Right renal cortex interstitium (tissue), 3 donors: ENCODE measurements at places on chromosomes 1 and 21. TPM values are rescaled to one million over a fixed set of nuclear protein-coding genes. Genes with fewer than 3 reads are reported as not detected.

The ASPM gene
- 21.2 TPM for polyA plus RNA-seq

The FUBP1 gene
- 339 TPM for polyA plus RNA-seq

The TAS1R1 gene
- 0.17 TPM for polyA plus RNA-seq

The ANXA9 gene
- 12.4 TPM for polyA plus RNA-seq

The AIRE gene
- 0.32 TPM for polyA plus RNA-seq

The EVA1C gene
- polyA plus RNA-seq = 2.4 TPM

The KCND3 gene
- polyA plus RNA-seq = 1.7 TPM

The B3GALT5 gene
- 1.6 TPM for polyA plus RNA-seq

The PTGFR gene
- 0.35 TPM for polyA plus RNA-seq

The CD2 gene
- 0.61 TPM for polyA plus RNA-seq

The FCAMR gene
- polyA plus RNA-seq = 9.8 TPM

The PLA2G2A gene
- not detected for polyA plus RNA-seq

The MYOC gene
- 0.08 TPM for polyA plus RNA-seq
